ENCODE measurements at places on chromosomes 13 and 19.

DNA sequence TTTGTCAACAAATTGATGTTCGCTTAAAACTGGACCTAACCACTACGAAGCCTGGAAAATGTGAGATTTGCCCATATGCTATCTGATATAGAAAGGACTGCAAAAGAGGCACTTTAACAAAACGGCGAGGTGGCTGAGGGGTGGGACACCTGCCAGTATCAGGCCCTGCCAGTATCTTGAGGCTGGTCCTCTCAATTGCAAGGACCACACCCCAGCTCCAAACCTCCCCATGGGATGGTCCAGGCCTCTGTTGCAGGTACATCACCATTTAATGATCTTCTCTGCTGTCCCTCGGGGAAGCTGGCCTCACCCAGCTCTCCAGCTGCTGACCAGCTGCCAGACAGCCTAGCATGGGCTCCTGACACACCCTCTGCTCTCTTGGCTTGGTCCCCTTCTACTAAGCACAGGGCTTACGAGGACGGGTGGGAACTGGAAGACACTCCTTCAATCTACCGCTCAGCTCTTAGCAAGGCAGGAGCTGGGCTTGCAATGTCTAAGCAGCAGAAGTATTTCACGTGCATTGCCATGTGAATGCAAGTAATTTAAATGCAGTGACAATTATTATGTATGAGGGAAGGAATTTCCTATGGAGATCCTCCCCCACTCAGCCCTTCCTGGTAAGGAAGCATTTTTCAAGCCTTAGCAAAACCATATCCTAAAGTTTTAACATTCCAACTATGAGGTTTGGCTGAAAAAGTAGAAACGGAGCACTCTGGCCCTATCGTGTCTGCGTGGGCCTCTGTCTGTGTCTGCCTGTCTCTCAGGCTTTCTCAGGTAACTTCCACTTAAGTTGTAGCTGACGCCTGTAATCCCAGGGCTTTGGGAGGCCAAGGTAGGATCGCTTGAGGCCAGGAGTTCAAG, 63.9 kb downstream of the LATS2 start:
- DNase-seq, result no peak

DNA sequence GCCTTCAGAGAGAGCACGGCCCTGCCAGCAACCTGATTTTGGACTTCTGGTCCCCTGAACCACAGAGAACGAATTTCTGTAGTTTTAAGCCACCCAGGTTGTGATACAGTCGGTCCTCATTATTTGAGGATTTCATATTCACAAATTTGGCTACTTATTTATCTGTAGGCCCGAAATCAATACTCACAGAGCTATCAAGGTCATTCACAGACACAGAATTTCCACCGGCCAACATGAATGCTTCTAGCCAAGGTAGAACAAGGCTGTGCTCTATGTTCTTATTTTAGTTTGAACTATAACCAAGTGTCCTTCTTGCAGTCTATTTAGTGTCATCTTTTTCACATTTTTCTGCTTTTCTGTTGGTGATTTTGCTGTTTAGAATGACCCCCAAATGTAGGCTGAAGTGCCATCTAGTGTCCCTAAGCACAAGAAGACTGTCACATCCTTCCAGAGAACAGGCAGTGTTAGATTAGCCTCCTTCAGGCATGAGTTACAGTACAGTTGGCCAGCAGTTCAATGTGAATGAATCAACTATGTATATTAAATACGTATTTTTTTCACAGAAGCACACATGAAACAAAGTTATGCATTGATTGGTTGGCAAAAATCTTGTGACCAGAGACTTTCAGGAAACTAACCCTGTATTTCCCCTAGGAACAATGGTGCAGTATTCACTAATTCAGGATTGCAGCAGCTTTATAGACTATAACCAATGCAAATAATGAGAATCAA, 63.5 kb downstream of the C13orf42 start:
- no peak for DNase-seq

DNA sequence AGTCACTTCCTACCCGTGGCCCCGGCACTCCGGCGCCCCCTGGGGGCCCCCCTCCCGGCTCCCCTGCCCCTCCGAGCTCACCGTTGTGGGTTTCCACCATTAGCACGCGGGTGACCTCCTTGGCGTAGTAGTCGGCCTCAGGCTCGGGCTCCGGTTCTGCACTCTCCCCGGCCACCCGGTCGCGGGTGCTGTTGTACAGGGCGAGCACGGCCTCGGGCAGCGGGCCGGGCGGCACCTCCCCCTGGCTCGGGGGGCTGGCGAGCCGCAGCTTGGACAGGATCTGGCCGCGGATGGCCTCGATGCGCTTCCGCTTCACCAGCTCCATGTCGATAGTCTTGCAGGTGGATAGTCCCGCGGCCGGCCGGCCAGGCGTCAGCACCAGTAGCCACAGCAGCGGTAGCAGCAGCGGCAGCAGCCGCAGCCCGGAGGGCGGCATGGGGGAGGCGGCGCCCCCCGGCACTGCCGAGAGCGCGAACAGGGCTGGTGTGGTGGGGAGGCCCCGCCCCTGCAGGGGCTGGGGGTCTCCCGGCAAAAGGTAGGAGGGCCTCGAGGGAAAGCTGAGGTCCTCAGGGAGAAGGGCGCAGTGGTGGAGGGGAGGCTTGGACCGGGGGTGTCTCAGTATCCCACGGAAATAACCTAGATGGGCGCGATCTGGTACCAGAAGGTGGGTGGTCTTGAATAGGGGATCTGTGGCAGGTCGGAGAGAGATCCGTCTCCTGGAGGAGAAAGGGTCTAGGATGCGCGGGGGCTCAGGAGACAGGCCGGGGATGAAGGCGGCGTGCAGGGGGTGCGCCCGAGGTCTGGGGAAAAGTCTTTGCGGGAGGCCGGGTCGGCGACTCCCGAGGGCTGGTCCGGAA, 885 bp downstream of the TGFB1 start:
- DNase-seq, result peak; percentile 70

DNA sequence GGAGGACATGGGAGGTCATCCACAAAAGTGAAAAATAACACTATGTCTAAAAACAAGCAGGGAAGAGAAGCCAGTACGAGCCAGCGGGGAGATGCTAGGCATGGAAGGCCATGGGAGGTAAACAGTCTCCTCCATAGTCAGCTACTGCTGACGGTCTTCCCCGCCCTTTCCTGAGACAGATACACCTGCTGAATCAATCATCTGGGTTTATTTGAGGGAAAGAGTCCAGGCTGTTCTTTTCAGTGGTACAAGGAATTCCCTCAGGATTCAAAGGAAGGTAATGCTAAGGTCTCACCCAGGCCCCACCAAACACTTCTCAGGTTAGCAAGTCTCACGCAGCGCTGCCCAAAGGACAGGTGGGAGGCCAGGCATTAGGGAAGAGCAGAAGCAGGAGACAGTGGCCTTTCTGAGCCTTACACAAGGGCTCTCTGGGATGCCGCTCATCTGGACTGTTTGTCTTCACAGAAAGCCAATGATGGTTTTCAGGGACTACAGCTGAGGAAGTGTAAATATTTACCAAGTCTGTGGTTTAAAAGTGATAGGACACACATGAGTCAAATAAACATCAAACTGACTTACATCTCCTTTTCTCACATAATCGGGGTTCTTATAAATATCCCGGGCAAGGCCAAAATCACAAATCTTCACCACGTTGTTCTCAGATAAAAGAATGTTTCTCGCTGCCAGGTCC, 173.9 kb downstream of the FLT1 start:
- no peak for DNase-seq

GRCh38 chr19:33551676-33552075, 30.1 kb upstream of the PEPD start:
- DNase-seq, result no peak

- no peak for DNase-seq
These were observed 160.5 kb downstream of the TEX29 start for GRCh38 chr13:111480976-111481375.

DNA sequence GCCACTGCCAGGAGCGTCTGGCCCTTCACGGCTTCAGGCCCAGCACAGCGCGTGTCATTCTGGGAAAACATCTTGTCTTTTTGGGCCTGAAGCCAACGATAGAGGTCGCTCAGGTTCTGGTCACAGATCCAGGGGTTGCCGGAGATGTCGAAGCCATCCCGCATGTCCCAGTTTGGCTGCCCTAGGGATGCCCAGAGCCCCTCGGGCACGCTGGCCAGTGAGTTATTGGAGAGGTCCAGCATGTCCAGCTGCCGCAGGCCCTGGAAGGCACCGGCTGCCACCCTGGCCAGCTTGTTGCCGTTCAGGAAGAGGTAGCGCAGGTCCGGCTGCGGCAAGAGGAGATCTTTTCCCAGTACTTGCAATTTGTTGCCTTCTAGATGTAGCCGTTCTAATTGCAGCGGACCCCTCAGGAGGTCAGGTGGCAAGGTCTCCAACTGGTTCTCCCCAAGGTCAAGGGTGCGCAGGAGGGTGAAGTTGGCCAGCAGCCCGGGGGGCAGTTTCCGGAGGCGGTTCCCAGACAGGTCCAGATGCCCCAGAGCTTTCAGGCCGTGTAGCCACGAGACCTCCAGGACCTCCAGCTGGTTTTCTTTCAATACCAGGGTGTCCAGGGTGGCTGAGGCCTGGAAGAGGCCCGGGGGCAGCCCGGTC, 1.8 kb downstream of the LRG1 start:
- no peak for DNase-seq

DNA sequence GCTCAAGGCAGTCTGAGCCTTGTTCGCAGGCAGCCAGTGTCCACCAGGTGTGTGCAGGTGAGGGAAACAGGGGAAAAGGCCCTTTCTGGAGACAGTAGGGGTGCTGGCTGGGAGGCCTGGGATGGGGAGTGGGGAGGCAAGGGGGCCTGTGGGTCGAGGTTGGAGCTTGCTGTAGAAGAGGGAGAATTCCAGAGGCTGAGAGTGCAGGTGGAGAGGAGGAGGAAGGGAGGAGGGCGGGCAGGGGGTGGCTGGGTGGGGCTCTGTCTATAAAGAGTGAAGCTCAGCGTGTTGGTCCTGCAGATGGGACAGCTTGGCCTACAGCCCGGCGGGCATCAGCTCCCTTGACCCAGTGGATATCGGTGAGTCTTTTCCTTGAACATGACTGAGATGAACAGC, at the start of gene CCL25:
CCL25 (plus strand) TSS at position 297 of the 396 bp plus-strand sequence. CDS start 290 bp downstream, outside the sequence.
- no peak for DNase-seq

- DNase-seq, result no peak
These were observed 65.6 kb downstream of the IER2 start for GRCh38 chr19:13215572-13216380.

DNA sequence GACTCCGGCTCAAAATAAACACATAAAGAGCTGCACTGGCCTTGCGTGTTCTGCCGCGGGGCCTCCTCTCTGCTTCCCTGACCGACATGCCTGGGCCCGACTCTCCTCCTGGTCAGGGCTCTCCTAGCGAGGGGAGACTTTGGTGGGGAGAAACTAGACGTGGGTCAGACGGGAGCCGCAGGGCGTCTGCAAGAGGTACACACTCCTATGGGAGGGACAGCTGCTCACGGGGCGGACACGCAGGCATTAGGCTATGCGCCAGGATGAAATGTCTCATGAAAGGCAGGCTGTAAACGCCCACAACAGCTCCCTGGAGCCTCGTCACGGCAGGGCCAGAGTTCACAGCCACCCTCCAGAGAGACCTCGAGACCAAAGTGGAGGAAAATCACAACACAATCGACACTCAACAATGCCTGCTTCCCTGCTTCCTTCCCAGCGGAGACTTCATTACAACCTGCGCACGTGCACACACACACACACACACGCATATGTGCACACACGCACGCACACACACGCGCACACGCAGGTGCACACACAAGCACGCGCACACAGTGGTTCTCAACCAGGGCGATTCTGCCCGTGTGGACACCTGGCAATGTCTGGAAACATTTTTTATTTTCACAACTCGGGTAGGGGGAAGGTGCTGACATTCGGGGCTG, 5.8 kb downstream of the SLC39A3 start:
- DNase-seq, result no peak

- no peak for DNase-seq
These were observed 215.1 kb downstream of the RBM26 start for GRCh38 chr13:79190932-79191331.

DNA sequence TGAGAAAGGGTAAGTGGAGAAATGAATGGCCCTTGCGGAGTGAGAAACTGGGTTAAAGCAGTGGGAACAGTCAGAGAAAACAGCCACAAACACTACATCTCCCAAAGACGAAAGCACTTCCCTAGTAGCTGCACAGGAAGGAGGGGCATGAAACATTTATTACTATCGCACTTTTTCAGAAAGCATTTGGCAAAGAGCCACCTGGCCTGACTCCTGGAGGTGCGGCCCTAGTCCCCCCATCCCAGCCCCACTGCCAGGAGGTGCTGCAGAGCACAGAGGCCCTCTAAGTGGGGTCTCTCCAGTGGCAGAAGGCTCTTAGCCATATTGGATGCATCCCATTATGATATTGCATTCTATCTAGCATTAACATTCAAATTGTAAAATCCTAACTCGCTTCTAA, 55.8 kb downstream of the MTMR6 start:
- no peak for DNase-seq

- DNase-seq, result peak; percentile 81
These were observed 13.1 kb downstream of the TJP3 start for GRCh38 chr19:3721131-3721886.

DNA sequence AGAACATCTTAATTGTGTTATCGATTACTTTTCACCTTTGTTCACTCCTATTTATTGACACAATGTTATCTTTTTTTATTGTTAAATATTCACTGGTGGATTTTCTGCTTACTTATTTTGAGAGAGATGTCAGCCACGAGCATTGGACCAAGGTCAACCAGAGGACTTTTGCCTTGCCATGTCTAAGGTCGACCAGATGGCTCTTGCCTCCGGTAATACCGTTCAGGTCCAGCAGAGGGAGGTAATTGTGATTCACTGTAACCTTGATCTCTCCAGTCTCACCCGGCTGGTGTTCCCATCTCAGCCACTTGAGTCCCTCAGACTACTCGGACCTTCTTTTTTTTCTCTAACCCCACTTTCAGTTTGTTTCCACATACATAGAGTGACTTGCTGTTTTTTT, 1438.1 kb downstream of the UQCRFS1 start:
- DNase-seq, result no peak

- peak; percentile 73 for DNase-seq
These were observed 82.9 kb upstream of the CACNA1A start for GRCh38 chr19:13588957-13589833.

DNA sequence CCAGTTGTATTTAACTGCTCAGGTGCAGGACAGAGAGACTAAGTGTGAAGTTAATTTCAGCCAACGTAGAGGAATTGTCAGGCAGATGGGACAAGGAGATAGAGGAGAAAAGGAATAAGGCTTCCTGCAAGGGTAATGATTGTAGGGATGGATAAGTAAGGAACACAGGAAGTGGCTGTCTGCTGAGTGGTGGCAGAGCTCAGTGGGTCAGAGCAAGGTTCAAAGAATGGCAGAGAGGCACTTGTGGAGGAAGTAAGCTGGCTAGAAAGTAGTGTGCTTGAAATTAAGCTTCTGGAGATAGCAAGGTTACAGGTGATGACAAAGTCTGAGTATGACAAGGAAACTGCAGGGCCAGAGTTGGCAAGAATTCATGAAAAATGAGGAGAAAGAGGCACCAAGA, 47.9 kb downstream of the USPL1 start:
- DNase-seq, result no peak

- DNase-seq, result no peak
These were observed 11.4 kb downstream of the PCCA start for GRCh38 chr13:100100115-100100879.

Data from activated T-helper 1 cell treated with anti-CD3 and anti-CD28 coated beads, Interleukin-2, amount 50 U/mL, for 16 hours (primary cell).